Activated CD8-positive, alpha-beta memory T cell treated with anti-CD3 and anti-CD28 coated beads for 4 hours (primary cell): ENCODE measurements at places on chromosomes 3 and 15.

DNA sequence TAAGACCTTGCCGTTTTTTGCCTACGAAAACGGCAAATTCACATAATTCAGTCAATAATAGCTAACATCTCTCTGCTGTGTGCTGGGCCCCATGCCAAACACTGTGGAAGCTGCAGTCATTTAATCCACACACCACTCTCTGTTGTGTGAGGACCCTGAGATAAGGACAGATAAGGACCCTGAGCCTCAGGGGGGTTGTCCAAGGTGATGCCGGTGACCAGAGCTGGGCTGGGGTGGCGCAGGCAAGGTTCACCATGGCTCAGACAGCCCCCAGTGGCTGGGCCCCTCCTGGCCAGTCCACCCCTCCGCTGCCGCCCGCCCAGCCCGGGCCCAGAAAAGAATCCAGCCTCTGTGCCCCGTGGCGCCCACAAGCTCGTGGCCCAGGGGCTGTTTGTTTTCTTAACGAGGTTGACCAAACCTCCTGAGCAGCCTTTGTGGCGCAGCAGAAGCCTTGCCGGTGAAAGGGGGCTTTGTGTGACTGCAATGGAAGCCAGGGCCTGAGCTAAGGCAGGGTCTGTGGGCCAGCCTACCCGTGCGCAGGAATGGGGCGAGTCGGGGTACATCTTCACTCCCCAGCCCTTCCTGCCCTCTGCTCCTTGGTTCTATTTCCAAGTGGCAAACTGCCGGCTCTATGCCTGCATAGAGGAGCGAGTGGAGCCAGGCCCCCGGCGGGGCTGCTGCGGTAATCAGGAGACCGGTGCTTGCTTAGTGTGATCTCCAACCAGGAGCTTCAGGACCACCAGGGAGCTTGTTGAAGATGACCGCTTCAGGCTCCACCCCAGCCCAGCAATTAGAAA lies 4.4 kb upstream of the SNX22 start:
- DNase-seq = no peak

DNA sequence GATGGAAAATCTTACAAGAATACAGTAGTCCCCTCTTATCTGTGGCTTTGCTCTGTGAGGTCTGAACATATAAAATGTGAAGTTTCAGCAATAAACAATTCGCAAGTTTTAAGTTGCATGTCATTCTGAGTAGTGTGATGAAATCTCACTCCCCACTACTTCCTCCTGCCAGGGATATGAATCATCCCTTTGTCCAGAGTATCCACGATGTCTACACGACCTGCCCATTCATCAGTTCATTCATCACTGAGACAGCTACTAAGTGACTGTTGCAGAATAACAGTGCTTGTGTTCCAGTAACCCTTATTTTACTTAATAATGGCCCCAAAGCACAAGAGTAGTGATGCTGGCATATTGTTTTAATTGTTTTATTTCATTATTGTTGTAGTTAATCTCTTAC lies 489.2 kb upstream of the UBE2E2 start:
- no peak for DNase-seq

GRCh38 chr3:154040283-154040682 lies 80.9 kb upstream of the ARHGEF26 start:
- DNase-seq = no peak

- DNase-seq = no peak
Observed at GRCh38 chr3:180961087-180961486, 28.4 kb downstream of the DNAJC19 start.

DNA sequence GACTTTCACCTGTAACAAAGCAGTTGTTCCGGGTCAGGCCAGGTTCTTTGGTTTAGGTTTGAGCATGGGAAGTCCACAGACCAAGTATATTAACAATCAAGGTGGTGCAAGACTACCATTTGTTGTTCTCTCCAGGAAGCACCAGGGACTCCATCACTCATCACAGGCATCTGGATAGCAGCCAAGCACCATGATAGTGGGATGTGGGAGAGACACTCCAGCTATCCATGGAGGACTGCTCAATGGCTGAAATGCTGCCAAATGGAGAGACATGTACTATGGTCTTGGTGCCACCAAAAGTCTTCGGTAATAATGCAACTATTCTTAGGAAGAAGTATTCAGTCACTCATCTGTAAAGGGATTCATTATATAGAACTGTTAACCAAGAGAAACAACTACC lies 143.0 kb downstream of the TNIK start:
- no peak for DNase-seq

DNA sequence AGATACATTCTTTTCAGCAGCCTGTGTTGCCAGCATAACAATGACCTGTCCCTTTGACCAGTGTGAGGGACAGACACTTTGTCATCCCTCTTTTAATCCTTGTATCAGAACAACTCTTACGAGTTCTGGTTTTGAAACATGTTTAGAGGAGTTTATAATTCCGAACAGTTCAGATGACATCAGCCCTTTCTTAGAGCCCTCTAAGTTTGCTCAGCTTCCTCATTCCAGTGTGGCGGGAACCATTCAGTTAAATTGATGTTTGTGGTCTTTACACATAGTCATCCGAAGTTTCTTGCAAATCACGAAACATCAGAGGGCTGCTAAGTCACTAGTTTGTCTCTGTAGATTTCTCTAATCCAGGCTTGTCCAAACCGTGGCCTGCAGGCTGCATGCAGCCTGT lies 102.5 kb downstream of the AKAP13 start:
- no peak for DNase-seq

DNA sequence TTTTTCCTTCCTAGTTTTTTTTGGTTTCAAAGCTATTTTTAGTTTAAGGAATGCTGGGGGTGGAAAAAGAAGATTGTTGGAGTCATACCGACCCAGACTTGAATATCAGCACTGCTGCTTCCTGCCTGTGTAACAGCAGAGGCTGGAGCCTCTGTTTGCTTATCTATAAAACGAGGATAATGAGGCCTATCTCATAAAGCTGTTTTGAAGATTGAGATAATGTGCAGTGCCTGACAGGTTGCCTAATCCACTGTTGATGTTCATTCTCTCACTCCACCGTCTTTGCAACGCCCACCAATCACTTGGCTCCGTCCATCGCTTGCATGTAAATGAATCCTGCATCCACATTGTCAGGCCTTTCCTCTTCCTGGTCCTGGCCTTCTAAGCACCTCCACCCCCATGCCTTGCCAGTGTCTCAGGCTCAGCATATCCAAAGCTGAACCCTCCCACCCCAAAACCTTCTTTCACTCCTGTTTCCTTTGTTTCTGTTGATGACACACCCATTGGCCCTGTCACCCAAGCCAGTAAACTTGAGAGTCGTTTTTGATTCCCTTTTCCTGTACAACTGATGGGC lies 94.9 kb downstream of the MEX3B start:
- DNase-seq = no peak

DNA sequence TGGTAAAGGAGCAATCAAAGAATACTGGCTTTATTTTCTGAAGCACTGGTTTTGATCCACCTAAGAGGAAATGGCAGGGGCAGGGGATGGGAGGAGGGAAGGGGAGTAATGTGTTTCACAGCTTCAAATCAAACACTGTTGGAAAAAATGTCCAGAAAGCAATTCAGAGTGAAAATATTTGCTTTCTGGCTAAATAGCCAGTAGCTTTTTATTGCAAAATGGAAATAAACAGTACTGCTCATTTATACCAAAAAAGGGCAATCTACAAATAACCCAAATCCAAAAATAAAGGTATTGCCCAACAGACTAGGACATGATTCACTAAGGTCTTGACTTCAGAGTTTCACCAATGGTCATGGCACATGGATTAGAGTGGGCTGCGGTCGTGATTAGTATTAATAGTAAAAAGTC lies 279.3 kb upstream of the THBS1 start:
- DNase-seq = no peak

GRCh38 chr3:46854555-46854991 lies 8.7 kb downstream of the MYL3 start:
- DNase-seq = no peak

- DNase-seq = no peak
Observed at GRCh38 chr15:84661001-84661400, 3.0 kb upstream of the NMB start.

- DNase-seq = no peak
Observed at GRCh38 chr15:79045041-79045440, 45.5 kb downstream of the RASGRF1 start.

DNA sequence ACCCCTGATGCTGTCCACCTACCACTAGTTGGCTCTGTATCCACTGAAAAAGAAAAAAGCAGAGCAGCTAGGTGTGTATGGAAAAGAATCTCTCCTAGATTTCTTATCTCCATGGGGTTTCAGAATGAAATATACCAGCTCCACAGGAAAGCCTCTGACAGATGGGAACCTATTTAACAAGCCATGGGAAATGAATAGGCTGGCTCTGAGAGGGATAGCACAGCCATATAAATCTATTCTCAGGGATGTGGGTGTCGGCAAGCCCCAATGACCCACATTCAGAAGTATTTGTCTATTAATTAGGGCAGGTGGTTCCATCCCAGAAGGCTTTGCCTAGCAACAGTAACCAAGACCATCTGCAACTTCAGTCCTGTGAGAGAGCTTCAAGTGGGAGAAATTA lies 694.1 kb downstream of the AGBL1 start:
- no peak for DNase-seq

DNA sequence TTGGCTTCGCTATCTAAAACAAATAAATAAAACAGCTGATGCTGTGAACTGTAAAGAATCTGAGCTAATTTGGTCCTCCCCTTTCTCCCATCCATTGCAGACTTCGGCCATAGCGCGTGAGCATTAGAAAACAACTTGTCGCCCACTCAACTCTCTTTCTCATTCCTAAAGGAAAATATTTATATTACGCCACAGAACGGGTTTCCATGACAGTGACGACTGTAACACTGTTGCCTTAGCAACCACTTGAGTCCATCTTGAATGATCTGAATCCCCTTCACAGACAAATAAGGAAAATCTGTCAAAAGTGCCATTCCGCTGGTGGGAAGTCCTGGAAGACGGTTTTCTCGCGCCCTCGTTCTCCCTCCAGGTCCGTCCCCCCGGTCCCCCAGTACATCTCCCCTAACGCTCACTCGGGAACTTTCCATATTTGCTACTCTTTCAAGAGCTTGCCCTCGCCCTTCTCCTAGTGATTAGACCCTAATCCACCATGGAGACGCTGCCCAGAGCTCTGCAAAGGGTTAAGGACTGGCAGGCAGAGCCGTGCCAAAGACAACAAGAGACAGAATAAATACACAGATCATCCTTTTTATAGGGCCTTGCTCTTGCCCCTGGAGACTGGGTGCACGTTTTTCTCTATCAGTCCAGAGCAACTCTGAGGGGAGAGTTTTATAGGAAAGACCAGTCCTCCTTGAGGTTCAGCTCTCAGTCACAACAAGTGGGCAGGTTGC lies 50.5 kb downstream of the CRYGS start:
- DNase-seq = no peak

DNA sequence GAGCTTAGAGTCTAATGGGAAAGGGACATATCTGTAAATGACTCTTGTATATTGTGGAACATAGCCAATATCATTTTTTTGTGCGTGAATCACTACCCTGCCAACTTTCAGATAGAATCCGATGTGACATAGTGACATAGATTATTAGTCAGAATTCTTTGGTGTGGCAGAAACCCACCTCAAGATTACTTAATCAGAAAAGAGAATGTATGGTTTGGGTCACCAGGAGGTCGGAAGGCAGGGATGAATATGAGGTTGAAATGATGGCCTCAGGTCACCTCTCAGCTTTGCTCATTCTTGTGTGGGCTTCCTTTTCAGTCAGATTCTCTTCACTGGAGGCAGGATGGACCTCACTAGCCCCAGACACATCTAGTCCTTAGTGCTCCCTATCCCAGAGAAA lies 41.4 kb downstream of the SNAPC5 start:
- no peak for DNase-seq

DNA sequence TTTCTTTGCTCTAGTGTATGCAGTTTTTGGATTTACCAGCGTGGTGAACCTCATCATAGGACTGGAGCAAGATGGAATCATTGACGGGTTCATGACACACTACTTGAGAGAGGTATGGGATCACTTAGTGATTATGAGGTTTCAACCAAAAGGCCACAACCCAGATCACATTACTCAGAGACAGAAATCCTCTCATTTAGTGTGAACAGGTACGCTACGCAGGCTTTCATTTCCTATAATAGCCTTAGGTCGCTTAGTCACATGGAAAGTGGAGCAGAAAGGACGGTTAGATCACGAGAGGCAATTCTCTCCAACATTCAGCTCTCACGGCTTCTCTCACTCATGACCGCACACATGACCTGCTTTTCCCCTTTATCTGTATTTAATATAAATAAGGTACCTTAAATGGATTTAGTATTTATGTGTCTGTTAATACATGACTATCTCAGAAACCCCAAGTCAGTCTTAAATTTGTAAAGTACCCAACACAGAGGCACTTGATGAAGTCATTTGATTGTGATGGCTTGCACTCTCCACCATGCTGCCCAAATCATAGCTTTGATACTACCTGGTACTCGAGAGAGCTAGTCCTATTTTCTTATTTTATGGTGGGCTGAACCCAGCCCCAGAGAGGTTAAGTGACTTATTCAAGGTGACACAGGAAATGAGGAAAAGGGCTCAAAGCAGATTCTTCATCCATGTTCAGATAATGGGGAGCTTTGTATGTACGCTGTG lies 8.6 kb downstream of the TM6SF1 start:
- no peak for DNase-seq

DNA sequence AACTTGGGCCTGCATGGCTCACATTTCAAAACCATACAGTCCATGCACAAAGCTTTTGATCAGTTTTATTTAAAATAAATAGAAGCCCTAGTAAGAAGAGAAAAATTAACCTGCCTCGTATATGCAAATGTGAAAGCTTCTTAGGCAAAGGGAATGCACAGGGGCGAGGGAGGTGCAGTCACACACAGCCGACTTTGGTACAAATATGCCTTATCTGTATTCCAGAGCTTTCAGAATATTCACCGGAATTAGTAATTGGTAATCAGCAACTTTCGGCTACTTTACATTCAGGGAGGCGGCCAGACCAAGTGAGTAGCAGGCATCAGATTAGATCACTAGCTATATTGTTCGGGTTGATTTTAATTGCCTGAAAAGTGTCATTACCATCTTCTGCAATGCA lies 7.5 kb downstream of the CNTN3 start:
- DNase-seq = no peak

DNA sequence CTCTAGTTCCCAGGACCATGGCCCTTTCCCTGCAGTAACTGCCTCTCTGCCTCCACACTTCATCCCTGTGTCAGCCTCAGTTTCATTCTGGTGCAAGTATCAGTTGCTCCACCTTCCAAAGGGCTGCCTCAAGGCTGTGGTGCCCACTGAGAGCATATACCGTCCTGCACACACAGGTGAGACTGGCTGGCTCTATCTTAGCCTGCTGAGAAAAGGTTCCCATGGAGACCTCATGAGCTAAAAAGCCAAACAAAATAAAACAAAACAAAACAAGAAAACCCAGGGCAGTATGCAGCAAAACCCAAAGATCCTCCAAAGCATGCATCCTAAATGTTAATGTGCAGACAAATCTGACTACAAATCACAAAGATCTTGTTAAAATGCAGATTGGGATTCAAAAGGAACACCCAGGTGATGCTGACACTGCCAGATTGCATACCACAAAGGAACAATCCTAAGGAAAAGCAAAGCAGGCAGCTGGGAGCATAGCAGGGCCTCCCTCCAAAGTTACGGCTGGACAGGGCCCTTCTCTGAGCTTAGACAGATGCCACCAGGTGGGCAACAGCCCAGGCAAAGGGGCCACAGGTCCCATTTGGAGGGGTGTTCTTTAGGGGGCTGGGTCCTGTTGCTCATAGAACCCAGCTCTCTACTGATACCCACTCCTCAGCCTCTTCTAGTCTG lies 76.3 kb upstream of the SLCO2A1 start:
- DNase-seq = no peak

- DNase-seq = no peak
Observed at GRCh38 chr3:195312714-195313113, 41.8 kb upstream of the XXYLT1 start.
